ENCODE measurements at places on chromosomes 13 and 19.

- no peak for DNase-seq
Observed at GRCh38 chr13:98890925-98891324, 86.9 kb downstream of the DOCK9 start.

- DNase-seq, result peak; percentile 38
Observed at GRCh38 chr19:1291761-1292418, 6.2 kb downstream of the EFNA2 start.

DNA sequence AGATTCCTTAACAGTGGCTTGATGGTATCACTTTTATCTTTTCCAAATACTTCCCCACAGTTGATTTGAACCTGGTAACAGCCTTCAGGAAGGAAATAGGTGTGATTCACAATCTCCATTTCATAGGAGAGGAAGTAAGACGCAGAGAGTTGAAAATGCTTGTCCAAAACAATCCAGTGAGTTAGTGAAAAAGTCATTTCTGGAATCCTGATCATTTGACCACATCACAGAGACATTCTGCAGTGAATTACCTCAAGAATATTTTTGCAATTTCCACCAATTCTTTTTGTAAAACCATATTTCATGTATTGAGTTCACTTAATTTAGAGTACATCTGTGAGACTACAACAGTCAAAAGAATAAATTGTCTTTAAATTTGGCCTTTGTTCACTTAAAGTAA, 292.8 kb downstream of the DCLK1 start:
- DNase-seq, result no peak

GRCh38 chr19:42219812-42220750, at the start of gene ZNF526:
Gene ZNF526 (plus strand): TSS chr19:42220312. CDS start chr19:42224404, 4,092 bp downstream.
- DNase-seq, result peak; percentile 98

DNA sequence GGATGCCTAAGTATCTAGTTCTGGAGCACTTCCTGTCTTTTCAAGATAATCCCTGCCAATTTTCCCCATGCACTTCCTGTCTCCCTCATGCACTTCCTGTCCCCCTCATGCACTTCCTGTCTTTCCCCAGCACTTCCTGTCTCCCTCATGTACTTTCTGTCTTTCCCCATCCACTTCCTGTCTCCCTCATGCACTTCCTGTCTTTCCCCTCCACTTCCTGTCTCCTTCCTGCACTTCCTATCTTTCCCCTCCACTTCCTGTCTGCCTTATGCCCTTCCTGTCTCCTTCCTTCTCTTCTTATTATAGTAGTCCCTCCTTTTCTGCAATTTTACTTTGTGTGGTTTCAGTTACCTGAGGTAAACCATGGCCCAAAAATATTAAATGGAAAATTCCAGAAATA, 3.0 kb upstream of the TNNT1 start:
- DNase-seq, result no peak

Measured in head of caudate nucleus (tissue), 42 donors.